ENCODE measurements at places on chromosomes 11 and 22. TPM values are rescaled to one million over a fixed set of nuclear protein-coding genes. Genes with fewer than 3 reads are reported as not detected.

REXO2 gene
- total RNA-seq: 57.8 TPM

FAM111B gene
- 12.1 TPM for total RNA-seq

GAL gene
- total RNA-seq: not detected

RIC3 gene
- total RNA-seq: 45.7 TPM

POU2AF1 gene
- not detected for total RNA-seq

MYO7A gene
- 51.1 TPM for total RNA-seq

CYB5R2 gene
- 13.6 TPM for total RNA-seq

NAV2 gene
- 23.4 TPM for total RNA-seq

ILK gene
- 136 TPM for total RNA-seq

CD248 gene
- total RNA-seq: 37.8 TPM

APLNR gene
- 42.7 TPM for total RNA-seq

A4GALT gene
- 9.8 TPM for total RNA-seq

FXYD6 gene
- 103 TPM for total RNA-seq

NFRKB gene
- 63.9 TPM for total RNA-seq

ANO9 gene
- total RNA-seq: 1.4 TPM

SERPING1 gene
- total RNA-seq: 31.2 TPM

MRGPRF gene
- total RNA-seq: 14.6 TPM

OR10W1 gene
- total RNA-seq: not detected

SPCS2 gene
- 43.9 TPM for total RNA-seq

KRTAP5-2 gene
- not detected for total RNA-seq

GGTLC2 gene
- not detected for total RNA-seq

TRIM44 gene
- 32.0 TPM for total RNA-seq

UQCC3 gene
- 6.5 TPM for total RNA-seq

FGF3 gene
- total RNA-seq: not detected

CTSW gene
- total RNA-seq: 0.77 TPM

NCAM1 gene
- 447 TPM for total RNA-seq

FADS2 gene
- total RNA-seq: 46.1 TPM

RTN4R gene
- 9.7 TPM for total RNA-seq

HBG2 gene
- total RNA-seq: 1,428 TPM

DKK3 gene
- 532 TPM for total RNA-seq

IL18 gene
- 4.4 TPM for total RNA-seq

All from camera-type eye (tissue), 1 donor.